Fibroblast of skin of right quadriceps (primary cell): ENCODE measurements at places on chromosomes 13 and 19.

- DNase-seq: no peak
Measured at GRCh38 chr13:105159841-105160240, 1375.6 kb downstream of the EFNB2 start.

DNA sequence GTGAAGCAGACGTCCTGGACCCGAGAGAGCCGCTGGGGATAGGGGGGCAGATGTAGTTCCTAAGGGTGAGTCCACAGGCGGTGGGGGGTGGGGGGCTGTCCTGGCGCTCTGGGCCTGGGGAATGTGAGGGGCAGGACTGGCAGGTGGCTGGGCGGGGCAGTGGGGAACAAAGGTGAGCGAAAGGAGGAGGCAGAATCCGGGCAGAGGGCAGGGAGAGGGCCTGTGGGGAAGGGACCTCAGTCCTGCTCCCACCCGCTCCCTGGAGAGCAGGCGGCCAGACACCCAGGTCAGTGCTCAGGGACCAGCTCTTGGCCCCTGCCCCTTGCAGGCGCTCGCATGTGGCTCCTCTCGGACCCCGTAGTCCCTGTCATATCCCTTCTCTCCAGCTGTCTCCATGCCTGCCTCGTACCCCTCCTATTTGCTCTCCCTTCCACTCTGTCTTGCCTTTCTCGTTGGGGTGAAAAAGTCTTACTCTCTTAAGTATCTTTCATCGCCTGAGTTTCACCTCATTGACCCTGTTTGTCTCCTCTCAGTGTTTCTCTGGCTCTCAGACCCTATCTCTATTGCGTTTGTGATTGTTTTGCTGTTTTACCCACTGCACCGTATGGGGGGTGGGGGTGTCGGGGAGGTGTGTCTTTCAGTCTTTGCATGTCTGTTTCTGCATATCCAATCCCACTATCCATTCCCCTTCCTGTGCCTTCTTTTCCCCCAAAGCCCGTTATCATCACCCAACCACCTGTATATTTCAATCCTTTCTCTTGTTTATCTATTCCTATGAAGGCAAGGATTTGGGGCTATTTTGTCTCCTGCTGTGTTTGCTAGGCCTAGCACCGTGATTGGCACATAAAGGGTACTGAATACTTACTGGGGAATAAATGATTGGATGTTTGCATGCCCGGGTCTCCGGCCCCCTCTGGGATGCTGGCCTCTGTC, 5.8 kb downstream of the SPHK2 start:
- DNase-seq: no peak

DNA sequence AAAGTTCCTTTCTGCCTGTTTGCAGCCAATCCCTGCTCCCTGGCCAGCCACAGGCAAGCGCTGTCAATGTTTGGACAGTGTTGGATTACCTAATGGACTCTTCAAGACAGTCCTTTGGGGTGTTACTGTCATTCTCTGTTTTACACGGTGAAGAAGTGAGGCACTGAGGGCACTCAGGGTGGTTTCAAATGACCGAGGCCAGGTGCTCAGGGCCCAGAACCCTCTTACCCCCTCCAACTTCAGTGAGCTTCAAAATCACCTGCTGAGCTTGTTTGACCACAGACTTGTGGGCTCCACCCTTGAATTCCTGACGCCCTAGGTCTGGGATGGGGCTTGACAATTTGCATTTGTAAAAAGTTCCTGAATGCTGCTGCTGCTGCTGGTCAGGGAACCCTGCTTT, 97.9 kb downstream of the GGACT start:
- DNase-seq: no peak

- no peak for DNase-seq
Measured at GRCh38 chr13:77866971-77867370, 51.7 kb downstream of the EDNRB start.

- DNase-seq: peak; percentile 82
Measured at GRCh38 chr19:50705422-50706019, 14.1 kb downstream of the SHANK1 start.

- DNase-seq: no peak
Measured at GRCh38 chr13:99941086-99941485, 30.5 kb downstream of the ZIC5 start.

- no peak for DNase-seq
Measured at GRCh38 chr19:12202250-12202649, 39.4 kb downstream of the ZNF136 start.

DNA sequence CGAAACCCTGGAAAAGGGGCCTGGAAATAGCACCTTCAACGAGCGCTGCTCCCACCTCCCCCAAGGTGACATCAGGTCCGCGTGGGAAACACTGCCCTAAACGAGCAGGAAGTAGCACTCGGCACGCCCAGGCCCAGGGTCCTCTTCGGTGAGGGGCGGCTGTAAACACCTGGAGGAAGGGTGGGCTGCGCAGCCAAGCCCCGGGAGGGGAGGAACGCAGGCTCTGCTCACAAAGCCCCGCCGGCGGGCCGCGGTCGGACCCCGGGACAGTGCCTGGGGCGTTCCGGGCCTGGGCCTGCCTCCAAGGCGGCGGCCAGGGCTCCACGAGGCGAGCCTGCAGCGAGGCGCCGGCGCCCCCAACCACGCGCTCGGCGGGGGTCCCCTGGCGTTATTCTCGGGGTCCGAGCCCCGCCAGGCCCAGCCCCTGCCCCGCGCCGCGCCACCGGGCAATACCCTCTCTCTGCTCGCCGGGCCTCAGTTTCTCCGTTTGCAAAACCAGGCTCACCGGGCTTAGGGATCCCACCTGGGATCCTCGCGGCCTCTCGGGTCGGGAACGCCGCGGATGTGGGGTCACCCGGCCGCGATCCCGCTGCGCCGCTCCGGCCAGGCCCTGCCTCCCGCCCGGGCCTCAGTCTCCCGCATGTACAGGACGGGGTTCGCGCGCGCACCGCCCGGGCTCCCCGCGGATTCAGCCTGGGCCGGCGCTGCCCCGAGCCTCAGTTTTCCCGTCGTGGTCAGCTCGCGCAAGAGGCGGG, 630 bp downstream of the RNF126 start:
- peak; percentile 30 for DNase-seq

- no peak for DNase-seq
Measured at GRCh38 chr19:29119590-29119989, 93.4 kb downstream of the UQCRFS1 start.

- no peak for DNase-seq
Measured at GRCh38 chr13:93450761-93451160, 224.2 kb downstream of the GPC6 start.

DNA sequence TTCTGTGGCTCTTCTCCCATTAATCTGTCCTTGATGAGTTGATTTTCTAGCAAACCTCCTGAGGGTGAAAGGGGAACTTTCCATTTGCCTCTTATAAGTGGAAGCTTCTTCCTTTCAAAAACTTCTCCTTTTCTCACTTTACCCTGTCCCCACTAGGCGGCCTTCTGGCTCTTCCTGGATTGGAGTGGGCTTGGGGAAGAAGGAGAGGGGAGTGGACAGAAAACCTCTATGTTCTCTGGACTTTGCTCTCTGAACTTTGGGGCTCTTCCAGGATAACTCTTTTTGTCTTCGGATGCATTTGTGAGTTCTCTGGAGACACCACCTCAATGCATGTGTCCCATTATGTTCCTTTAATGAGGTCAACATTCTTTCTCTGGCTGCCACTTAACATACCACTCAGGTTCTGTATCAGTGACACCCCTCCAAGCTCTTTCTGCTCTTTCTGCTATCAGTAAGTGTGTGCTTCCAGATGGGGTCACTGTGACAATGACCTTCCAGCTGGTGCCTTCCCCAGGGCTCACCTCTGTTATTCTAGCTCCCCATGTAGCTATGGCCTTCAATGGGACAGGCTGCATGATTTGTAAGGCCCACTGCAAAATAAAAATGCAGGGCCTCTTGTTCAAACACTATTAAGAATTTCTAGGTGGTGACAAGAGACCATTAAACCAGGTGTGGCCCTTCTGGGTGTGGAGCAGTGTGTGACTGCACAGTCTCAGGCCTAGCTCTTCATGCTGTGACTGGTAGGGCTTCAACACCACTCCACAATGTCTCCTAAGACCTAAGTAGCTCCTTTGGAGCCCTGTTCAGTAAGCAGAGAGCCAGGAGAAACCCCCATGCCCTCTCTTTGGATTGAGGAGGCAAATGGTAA, 389.2 kb downstream of the EFNB2 start:
- no peak for DNase-seq

GRCh38 chr19:55703790-55704215, 28.8 kb downstream of the EPN1 start:
- no peak for DNase-seq

- no peak for DNase-seq
Measured at GRCh38 chr13:34620862-34621261, 321.2 kb upstream of the NBEA start.

DNA sequence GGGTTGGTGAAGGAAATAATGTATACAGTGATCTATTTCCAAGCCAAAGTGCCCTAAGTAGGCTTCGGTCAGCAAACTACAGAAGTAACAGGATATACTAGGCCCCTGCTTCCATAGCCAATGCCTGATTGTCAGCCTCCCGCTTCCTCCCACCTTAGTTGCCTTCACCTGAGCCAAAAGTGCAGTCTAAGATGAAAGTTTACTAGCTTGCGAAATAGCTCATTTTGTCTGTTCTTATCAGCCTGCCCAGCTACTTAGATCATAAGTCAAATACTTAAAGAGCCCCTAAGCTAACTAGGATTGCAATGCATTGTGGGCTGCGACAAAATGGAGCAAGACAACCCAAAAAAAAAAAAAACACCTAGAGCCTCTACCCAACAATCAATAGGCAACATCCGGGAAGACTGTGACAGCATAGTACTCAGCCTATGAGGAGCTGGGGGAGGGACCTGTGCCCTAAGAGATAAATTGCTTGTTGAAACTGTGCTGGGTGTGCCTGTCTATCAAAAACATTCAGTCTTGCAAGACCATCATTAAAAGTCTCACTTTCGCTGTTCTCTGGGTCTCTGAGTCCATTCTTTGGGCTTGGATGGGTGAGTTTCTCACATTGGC, 454.7 kb upstream of the TSHZ3 start:
- DNase-seq: no peak
